ENCODE measurements at places on chromosomes 16 and 17.

- DNase-seq = peak; percentile 98
Measured at GRCh38 chr17:7035591-7036368, at the start of gene SLC16A13. TSS of gene SLC16A13 (plus strand) at chr17:7036015. CDS start at chr17:7036383, 368 bp downstream.

GRCh38 chr16:7581175-7581574, 248.5 kb downstream of the RBFOX1 start:
- no peak for DNase-seq

DNA sequence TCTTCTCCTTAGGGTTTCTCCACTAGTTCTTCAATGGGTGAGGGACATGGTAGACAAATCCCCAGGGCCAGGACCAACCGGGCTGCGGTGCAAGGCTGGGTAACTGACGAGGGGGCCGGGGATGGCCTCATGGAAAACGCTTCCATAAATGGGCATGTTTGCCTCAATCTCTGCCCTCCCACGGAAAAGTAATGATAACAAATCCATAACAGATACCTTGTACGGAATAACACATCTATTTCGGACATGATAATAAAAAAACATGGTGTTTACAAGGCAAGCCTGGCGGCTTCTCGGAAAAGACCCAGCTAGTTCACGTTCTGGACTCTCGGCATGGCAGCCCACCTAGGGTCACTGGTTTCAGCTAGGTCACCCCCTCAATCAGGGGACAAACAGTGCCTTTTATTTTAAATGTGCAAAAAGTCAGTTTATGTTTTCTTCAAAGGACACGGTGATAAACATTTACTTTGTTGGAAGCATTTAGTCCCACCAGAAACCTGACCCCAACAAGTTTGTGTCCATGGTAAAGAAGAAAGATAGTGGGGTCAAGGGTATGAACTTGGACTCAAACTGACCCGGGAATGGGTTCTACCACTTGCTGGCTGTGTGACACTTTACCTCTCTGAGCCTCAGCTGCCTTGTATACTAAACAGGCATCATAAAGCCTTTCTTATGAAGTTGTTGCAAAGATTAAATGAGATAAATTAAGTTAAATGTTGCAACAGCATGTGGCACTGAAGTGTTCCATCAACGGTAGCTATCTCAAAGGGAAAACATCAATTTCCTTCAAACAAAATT, 1.7 kb downstream of the MYH11 start:
- no peak for DNase-seq

DNA sequence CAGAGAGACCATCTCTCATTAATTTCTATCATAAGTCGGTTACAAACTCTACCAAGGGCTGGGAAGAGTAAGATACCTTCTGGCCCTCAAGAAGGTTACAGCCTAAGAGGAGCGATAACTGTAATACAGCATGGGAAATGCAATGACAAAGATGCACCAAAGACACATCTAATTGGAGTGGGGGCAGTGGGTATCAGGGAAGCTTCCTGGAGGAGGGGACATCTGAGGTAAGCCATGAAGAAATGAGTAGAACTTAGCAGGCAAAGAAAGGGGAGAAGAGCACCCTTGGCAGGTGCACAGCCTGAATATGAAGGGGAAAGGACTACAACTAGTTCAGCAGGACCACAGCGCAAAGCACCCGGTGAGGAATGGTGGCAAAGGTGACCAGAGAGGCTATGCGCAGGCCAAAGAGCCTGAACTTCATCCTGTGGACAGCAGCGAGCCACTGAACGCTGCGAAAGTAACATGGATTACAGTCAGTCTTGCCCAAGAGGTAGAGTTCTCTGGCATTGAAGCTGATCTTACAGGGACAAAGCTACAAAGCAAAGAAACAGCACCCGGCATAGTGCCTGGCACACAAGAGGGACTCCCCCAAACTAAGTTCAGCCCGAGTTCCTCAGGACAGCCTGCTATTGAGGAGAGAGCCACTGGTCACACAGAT, 2.8 kb downstream of the TBC1D10B start:
- no peak for DNase-seq

DNA sequence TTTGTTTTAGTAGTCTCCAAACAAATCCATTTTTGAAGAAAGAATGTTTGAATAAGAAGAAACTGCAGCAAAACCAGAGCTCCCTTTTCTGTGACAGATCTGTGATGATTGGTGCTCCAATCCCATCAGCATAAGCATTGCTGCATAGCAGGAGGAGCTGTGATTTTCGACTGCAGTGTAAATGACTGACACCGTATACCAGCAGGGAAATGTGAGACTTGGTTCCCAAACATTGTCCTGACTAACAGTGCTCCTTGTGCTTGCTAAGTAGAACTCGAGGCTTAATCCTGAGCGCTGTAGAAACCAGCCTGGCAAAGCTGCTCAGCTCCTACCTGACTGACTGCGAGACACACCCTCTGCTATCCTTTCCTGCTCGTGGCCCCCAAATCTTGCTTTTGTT, 57.2 kb downstream of the NUP93 start:
- no peak for DNase-seq

DNA sequence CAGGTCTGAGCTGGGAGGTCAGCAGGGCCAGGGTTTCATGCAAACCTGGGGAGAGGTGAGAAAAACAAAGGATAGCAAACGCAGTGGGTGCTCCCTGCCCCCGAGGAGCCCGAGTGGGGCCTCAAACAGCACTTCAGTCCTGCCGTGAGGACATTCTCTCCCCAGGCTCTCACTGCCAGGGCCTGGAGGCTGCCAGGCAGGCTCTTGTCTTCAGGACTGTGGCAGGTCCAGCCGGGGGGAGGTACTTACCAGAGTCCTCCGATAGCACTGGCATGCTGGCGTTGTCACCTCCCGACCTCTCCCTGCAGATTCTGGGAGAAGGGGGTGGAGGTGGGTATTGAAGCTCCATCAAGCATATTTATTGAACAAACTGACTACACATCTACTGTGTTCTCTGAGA, 1.3 kb downstream of the MPP3 start:
- DNase-seq = no peak

DNA sequence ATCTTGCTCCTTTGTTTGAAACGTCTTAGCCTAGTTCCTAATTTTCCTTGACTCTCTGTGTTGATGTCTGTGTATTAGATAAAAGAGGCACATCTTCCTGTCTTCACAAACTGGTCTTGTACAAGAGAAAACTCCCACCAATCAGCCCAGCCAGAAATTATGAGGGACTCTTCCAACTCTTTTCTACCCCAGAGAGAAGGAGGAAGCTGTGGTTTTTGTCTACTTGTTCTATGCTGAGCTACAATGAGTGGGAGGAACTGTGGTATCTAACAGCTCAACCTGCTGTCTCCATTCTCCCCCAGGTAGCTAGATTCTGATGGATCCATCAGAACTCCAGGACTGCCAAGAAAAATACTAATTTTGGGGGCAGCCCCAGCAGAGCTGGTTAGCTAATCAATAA, 392.5 kb downstream of the HS3ST3B1 start:
- DNase-seq = no peak

GRCh38 chr16:84548971-84549844, 44.7 kb upstream of the MEAK7 start:
- no peak for DNase-seq

GRCh38 chr16:68900009-68900408, 56.7 kb downstream of the TANGO6 start:
- DNase-seq = no peak

DNA sequence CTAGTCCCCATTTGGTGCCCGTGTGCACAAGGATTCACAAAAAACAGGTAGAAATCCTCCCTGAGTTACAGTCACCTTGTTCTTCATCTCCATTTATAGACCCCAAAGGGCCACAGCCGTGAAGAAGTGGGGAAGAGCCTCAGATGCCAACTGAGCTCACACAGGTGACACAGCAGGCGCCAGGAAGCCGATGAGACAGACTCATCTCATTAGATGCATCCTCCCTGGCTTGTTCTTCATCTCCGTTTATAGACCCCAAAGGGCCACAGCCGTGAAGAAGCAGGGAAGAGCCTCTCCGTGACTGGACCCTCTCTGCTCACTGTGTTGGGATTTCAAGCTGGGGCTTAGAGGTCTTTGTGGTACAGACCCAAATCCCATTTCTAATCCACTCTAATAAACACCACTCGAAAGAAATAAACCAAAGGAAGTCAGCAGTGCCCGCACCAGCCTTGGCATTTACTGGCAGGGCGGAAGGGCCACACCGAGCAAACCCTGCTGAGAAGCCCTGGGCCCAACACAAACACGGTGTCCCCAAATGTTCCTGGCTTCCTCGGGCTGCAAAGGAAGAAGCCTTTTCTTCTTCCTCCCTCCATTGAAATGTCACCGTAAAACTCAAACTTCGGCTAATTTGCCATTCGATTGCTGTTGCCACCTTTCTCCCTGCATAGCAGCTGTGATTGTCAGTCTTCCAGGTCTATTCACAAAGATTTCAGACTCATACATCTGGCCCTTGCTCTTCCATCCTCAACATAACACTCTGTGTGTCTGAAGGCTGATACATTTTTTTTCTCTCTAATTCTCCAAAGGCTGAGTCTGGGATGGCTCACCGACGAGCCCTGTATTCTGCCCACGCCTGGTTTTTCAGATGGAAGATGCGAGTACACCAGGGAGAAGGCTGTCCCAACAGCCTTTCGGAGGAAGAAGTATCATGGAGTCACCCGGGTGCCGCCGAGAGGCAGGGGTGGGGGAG, 44.9 kb upstream of the DOC2B start:
- DNase-seq = no peak

- no peak for DNase-seq
Measured at GRCh38 chr16:4780235-4780634, 7.9 kb downstream of the SEPTIN12 start.

GRCh38 chr17:72097144-72097543, 23.7 kb upstream of the SOX9 start:
- DNase-seq = no peak

- no peak for DNase-seq
Measured at GRCh38 chr16:29824589-29825144, 4.4 kb downstream of the MVP start.

- no peak for DNase-seq
Measured at GRCh38 chr17:69608141-69608540, 193.6 kb downstream of the MAP2K6 start.

- DNase-seq = no peak
Measured at GRCh38 chr16:88721236-88721635, 14.9 kb downstream of the CTU2 start.

- no peak for DNase-seq
Measured at GRCh38 chr16:88799569-88800276, 3.9 kb upstream of the CDT1 start.

- no peak for DNase-seq
Measured at GRCh38 chr17:44037471-44037870, 22.7 kb upstream of the TMEM101 start.

DNA sequence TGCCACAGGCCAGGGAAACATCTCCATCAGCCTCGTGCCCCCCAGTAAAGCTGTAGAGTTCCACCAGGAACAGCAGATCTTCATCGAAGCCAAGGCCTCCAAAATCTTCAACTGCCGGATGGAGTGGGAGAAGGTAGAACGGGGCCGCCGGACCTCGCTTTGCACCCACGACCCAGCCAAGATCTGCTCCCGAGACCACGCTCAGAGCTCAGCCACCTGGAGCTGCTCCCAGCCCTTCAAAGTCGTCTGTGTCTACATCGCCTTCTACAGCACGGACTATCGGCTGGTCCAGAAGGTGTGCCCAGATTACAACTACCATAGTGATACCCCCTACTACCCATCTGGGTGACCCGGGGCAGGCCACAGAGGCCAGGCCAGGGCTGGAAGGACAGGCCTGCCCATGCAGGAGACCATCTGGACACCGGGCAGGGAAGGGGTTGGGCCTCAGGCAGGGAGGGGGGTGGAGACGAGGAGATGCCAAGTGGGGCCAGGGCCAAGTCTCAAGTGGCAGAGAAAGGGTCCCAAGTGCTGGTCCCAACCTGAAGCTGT, 3.4 kb downstream of the NXPH3 start:
- DNase-seq = no peak

GRCh38 chr16:73323880-73324279, 276.0 kb upstream of the ZFHX3 start:
- no peak for DNase-seq

GRCh38 chr17:33854596-33854995, 400.5 kb upstream of the CCL2 start:
- no peak for DNase-seq

- no peak for DNase-seq
Measured at GRCh38 chr16:79582789-79583188, 17.7 kb downstream of the MAF start.

DNA sequence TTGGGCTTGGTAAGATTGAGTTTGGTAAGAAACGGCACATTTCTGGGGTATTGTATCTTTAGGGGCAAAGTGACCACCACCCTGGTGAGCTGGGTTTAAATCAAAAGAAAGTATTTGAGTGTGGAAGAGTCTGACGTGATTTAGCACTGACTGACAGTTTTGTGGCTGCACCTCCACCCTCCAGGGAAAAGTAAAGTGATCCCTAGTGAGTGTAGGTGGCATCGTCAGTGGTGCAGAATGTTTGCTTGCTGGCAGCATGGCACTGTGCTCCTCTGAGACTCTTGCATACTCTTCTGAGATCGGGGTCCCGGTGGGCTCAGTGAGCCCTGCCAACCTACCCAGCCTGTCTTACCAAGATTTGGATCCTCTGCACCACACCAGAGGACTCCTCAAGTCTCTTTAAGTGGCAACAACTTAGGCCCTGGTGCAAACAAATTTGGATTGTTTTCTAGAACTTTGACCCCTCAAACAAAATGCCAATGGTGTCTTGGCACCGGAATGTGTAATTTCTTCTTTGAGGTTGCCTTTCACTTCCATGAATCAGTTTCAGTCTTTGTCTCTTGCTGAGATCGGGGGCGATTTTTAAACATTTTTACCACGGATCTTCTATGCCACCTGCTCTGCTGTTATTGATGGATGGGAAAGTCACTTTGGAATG, 2.8 kb downstream of the PRKCB start:
- DNase-seq = no peak

- DNase-seq = peak; percentile 33
Measured at GRCh38 chr17:30336369-30337171, 2.7 kb upstream of the TMIGD1 start.

GRCh38 chr16:50268352-50268751, 2.0 kb downstream of the ADCY7 start:
- DNase-seq = no peak

- no peak for DNase-seq
Measured at GRCh38 chr17:66713533-66714042, 121.3 kb upstream of the CACNG5 start.

GRCh38 chr17:74671031-74671771, 41.5 kb downstream of the CD300LF start:
- DNase-seq = peak; percentile 61

DNA sequence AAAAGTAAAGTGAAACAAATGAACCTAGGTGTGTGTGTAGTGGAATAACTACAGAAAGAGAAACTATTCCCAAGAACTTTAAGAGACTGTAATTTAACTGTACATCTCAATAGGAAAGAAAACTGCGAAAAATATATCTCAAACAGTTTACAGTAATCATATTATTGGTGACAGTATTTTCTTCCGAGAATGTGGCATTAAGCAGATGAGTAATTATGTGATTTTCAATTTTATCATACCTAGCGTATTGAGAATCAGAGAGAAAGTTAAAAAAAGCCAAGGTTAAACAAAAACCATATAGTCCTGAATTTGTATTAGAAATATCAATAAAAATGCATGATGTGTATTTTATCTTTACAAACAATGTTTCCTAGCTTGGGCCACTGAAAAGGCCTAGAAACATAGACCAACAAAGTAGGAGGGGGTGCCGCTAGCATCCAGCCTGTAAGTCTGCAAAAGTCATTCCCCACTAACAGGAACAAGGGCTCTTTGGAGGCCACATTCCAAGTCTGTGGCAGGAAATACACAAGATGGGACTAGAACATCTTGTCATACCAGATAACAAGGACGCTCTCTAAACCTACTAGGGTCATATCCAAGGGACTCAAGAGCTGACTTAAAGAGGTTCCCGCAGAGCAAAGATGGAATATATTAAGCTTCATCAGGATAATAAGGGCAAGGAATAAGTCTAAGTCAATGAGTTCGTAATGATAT, 20.5 kb downstream of the RNF157 start:
- DNase-seq = no peak

GRCh38 chr16:74667255-74667700, 601 bp upstream of the RFWD3 start:
- no peak for DNase-seq

Data from activated CD8-positive, alpha-beta memory T cell treated with anti-CD3 and anti-CD28 coated beads for 1 hour (primary cell).